ENCODE measurements at places on chromosomes 1 and 21.

- no peak for DNase-seq
Observed at GRCh38 chr1:205210756-205211168, 740 bp downstream of the DSTYK start.

DNA sequence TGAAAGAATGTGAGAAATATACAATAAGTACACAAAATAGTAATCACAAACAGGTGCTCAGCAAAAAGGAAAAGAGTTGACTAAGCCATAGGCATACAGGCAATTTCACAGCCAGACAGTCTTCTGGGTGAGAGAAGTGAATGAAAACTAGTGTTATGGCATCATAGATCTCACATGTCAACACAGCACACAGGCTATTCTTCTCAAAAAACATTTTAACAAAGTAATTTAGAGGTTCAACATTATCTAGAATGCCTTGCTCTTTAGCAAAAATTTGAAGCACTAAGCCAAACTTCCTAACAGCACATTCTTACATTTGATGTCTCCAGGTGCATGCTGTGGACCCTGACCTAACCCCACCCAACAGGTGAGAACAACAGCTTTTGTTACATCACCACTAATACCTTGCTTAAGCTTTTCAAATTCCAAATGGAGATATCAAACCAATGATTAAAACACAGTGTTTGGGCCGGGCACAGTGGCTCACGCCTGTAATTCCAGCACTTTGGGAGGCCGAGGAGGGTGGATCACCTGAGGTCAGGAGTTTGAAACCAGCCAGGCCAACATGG lies 30.5 kb downstream of the OTUD7B start:
- DNase-seq: no peak

- no peak for DNase-seq
Observed at GRCh38 chr1:215971793-215972441, 404.8 kb downstream of the KCTD3 start.

- DNase-seq: peak; percentile 71
Observed at GRCh38 chr1:88595355-88596002, 88.6 kb upstream of the PKN2 start.

All from HT1080 (cell line).